Astrocyte (in vitro differentiated cells and primary cell): ENCODE measurements at places on chromosomes 12 and 14.

- peak; percentile 86 for DNase-seq
These were observed 19.9 kb downstream of the CDKN1B start for GRCh38 chr12:12736759-12737676.

DNA sequence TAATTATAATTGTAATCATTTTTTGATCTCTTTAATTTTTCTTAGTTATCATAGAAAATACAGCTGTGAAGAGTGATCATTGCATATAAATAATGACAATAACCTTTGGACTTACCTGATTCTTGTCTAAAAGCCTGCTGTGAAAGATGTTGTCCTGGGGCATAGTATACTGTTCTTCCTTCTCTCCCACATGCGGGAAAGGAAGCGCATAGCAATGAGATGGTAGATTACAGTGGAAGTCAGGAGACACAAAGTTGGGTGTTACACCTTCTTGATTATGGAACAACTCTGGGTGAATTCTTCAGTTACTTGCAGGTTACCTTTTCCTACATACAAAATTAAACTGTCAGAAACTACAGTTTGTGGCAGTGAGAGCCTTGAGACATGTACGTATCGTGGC is 140.8 kb downstream of the KTN1 start:
- DNase-seq = no peak

GRCh38 chr12:116534311-116535121 is 24.7 kb upstream of the MAP1LC3B2 start:
- DNase-seq = peak; percentile 42

DNA sequence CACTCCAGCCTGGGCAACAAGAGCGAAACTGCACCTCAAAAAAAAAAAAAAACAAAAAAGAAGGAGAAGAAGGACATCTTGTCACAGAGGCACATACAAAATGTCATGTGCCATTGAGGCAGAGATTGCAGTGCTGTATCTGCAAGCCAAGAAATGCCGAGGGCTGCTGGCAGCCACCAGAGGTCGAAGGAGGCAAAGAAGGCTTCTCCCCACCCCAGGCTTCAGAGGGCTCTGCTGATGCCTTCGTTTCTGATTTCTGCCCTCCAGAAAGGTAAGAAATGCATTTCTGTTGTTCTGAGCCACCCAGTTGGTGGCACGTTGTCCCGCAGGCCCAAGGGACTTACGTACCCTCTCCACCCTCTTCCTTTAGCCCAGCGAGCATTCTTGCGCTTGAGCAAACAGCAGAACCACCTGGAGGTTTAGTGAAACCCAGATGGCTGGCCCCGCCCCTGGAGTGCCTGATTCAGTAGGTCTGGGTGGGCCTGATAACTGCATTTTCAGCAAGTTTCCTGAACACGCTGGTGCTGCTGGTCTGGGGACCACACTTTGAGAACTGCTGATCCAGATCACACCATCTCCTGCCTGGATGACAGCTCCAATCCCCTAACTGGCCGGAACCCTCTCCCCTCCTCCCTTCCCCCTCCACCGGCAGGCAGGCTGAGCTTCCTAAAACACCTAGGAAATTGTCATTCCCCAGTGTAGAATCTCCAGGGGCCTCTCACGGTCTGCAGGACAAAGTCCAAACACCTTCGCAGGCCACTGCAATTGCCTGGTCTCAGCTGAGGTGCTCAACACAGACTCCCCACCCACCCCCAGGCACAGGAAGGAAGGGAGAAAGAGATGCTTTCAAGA is 21.1 kb upstream of the SCARB1 start:
- no peak for DNase-seq

- no peak for DNase-seq
These were observed 18.3 kb upstream of the LYZ start for GRCh38 chr12:69329669-69330428.

DNA sequence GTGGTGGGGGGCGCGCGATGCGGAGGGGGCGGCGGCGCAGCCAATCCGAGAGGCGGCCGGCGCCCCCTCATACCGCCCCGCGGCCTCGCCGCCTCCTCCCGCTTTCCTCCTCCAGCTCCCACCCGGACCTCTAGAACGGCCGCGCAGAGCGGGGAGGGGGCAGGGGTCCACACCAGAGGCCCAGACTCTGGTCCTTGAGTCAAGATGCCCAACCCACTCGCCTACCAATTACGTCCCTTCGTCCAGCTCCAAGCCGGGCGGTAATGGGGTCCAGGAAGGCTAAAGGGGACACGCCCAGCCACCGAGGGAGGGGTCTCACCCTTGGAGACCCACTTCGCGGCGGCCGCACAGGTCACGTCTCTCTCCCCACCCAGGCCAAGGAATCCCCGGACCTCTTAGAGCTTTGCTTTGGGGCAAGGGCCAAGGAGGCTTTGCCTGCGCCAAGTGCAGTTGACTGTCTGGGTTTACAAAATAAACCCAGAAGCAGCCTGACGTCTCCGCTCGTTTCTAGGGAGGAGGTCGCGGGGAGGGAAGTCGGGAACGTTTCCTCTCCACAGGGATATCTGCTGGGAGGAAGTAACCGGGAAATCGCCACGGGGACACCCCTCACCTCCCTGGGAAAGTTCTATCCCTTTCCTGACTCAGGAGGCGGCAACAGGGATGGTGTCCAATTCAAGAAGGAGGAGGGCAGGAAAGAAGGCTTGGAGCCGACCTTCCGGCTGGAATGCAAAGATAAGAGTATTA is 394 bp upstream of the AMIGO2 start:
- DNase-seq = peak; percentile 71
